ENCODE measurements at places on chromosomes 12 and 14.

DNA sequence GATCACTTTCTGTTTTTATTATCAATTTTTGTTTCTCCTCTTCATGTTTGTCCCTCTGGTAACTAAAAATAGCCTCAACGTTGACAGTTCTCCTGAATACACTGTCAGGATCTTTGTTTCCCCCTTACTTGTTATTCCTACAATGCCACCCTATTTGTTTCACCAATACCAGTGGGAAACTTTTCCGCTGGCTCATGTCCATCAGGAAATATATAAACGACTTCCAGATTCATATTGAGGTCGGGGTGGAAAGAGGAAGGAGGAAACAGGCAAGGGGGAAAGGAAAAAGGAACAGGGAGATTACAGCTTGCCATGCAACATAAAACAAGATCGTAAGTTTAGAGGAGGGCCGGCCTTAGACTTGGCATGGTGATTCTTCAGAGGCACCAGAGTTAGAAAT is 61.7 kb downstream of the BTBD7 start:
- DNase-seq, result no peak

- DNase-seq, result no peak
Measured at GRCh38 chr12:42144158-42144407, 591 bp downstream of the GXYLT1 start.

DNA sequence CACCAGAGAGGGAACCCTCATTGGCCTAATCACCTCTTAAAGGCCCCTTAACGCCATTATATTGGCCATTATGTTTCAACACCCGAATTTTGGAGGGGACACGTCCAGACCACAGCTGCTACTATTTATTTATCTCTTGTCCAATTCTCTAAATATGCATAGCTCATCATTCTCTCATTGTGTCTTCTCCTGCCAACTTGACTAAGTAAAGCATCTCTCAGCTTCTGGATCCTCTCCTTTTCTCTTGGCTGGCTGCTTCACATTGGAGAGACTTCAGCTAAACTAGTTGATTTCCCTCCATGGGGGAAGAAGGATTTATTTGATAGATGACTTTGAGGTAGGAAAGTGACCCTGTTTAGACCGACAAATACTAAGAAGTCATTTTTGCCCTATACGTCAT is 120.4 kb upstream of the KRR1 start:
- no peak for DNase-seq

DNA sequence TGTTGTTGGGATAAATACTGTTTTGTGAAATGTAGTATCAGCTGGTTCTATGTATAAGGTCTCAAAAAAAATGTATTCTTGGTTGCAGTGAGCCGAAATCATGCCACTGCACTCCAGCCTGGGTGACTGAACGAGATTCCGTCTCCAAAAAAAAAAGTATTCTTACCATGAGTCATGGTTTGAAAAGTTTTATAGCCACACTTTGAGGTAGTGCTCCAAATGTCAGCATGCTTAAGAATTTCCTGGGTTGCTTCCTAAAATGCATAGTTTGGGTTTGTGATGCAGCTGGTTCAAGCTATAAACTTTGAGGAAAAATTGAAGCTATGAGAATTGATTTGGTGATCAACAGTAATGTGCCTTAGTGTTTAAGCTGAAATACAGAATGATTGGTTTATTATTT is 48.0 kb downstream of the ETNK1 start:
- DNase-seq, result no peak

DNA sequence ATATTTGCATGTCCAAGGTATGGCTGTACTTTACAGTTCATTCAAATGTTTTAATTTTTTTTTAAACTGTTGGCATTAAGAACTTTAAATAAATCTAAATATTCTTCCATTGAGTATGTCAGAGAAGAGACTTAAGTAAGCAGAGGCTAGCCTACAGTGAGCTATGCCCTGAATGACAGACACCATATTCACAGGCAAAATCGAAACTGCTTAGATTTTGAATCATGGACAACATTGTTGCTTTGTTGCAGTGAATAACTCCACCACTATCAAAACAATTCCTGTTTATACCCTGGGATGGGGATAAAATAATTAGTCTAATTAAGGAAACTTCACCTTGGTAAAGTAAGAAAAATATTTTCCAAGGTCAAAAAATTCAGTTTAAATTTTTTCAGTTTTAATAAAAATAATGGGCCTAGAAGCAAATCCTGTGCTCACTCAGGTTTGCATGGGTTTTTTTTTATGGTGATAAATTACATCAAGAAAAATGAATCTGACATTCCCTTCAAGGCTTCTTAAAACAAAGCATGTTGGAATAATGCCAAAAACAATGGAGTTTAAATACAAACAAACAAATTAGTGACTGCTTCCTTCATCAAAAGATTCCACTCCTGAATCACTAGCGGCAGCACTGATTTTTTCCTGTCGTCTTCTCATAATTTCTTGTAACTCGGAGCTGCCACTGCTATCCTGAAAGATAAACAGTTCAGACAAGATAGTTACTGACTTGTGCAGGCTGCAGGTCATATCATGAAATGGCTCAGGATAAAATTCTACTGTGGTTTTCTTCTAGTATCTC is 168.2 kb downstream of the EPS8 start:
- no peak for DNase-seq

DNA sequence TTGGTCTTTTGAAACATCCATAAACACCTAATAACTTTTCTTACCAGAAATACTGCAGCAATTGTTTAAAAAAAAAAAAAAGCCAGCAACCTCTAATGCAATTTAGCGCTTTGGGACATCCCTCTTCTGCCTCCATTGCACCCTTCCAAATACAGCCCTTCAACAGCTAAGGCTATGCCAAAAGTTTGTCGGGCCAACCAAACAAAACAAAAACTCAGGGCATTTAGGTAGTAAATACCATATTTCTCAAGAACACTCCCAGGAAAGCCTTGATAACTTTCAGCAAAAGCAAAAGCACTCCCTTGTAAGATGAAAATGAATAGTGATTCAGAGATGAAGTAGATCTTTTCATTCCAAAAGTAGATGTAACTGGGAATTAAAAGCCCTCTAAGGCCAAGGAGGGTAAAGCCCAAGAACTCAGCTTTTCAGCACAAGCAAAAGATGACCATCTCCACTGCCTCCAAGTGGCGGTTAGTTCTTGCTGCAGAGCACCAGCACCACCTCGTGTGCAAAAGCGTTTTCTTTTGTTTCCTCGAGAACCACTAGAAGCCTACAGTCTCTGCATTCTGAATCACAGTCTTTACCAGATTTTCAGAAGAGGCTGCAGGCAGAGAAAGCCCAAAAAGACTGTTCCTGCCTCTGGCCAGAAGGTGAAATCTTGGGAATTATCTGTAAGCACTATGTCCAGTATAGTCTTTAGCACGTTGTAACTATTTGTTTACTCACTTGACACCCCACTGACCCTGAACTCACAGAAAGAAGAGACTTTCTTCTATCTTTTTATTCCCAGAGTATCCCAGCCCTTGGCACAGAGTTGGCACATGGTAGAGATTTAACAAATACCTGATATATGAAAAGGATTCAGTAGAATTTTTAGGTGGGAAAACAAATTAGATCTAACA is 53.1 kb downstream of the SIX6 start:
- DNase-seq, result peak; percentile 32

All from activated CD4-positive, alpha-beta T cell treated with anti-CD3 and anti-CD28 coated beads, Interleukin-2, amount 50 U/mL, for 16 hours (primary cell).